Psoas muscle (tissue), 8 donors: ENCODE measurements at places on chromosomes 2 and 18. TPM values are rescaled to one million over a fixed set of nuclear protein-coding genes. Genes with fewer than 3 reads are reported as not detected.

GRCh38 chr2:207847098-207847806, 77.5 kb upstream of the FZD5 start:
- no peak overlapping the region for H3K27ac ChIP-seq
- no peaks in the 10 kb centered on the region for H3K4me1 ChIP-seq
- H3K4me3 ChIP-seq: no peak overlapping the region
- DNase-seq: no peak
- no peaks in the 10 kb centered on the region for H3K36me3 ChIP-seq

GRCh38 chr2:74037379-74037860, 52.7 kb downstream of the TET3 start:
- no peak overlapping the region for H3K4me3 ChIP-seq
- DNase-seq: no peak
- peaks cover 29% of the 10 kb centered on the region for H3K4me1 ChIP-seq
- no peaks in the 10 kb centered on the region for H3K36me3 ChIP-seq
- no peak overlapping the region for H3K27ac ChIP-seq

GRCh38 chr18:56458770-56459712, 179.4 kb downstream of the TXNL1 start:
- no peak overlapping the region for H3K4me3 ChIP-seq
- no peaks in the 10 kb centered on the region for H3K36me3 ChIP-seq
- H3K4me1 ChIP-seq: no peaks in the 10 kb centered on the region
- no peaks in the 10 kb centered on the region for H3K27me3 ChIP-seq

DNA sequence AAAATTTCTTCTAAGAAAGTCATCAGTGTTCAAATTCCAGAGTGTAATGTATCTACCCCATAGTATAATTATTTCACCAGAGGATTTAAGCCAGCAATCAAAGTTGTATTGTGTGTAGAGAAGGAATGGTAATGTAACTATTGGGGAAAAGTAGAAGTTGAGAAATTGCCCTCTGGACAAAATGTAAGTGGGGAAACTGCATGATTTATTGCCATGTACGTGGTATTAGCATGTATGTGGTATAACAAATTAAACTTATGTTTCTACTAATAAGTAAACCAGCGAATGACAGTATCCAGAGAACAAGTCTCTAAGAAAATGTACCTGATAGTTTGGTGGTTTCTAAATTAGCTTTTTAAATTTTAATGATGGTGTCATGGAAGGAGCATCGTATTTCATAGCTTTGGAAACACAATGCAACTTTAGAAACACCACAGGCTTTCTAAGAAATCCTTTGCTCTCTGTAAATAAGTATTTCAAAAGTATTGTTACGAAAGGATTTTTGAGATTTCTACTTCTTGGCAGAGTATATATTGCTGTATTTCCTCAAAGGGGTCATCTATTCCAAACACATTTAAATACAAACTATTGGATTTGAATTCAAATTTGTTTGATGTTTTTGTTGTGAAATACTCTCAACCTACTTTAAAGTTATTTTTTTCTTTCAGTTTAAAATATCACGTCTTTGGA, 1018.9 kb upstream of the ZEB2 start:
- no peak overlapping the region for H3K27ac ChIP-seq
- DNase-seq: no peak
- H3K36me3 ChIP-seq: no peaks in the 10 kb centered on the region
- H3K4me3 ChIP-seq: no peak overlapping the region

DNA sequence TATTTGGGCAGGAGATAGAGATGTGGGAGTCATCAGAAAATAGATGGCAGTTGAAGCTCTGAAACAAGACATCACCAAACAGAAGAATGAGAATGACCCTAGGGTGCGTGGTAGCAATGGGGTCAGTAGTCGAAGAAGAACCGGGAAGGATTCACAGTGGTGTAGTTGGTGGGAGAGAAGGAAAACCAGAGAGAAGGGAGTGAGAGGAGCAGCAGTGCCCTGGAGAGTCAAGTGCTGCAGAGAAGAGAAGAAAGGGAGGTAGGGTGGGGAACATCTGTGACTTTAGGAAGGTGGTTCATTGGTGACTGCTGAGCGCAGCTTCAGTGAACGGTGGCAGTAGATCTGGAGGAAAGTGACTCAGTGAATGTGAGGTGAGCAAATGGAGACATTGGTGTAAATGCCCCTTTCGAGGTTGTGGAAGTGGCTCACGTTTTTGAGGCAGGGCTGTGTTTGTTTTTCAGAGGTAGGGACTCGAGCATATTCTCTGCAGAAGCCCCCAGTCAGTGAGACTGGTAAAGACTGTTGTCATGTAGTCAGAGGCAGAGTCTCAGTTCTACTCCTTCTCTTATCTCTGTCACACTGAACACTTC, 36.4 kb downstream of the CDC42EP3 start:
- no peak overlapping the region for H3K27ac ChIP-seq
- DNase-seq: no peak
- H3K27me3 ChIP-seq: no peaks in the 10 kb centered on the region
- peaks cover 11% of the 10 kb centered on the region for H3K4me1 ChIP-seq
- H3K4me3 ChIP-seq: no peak overlapping the region
- H3K36me3 ChIP-seq: no peaks in the 10 kb centered on the region

GRCh38 chr2:205545971-205546816, 136.1 kb upstream of the NRP2 start:
- H3K4me1 ChIP-seq: no peaks in the 10 kb centered on the region
- no peak for DNase-seq
- no peaks in the 10 kb centered on the region for H3K36me3 ChIP-seq
- H3K27ac ChIP-seq: no peak overlapping the region
- no peaks in the 10 kb centered on the region for H3K27me3 ChIP-seq

DNA sequence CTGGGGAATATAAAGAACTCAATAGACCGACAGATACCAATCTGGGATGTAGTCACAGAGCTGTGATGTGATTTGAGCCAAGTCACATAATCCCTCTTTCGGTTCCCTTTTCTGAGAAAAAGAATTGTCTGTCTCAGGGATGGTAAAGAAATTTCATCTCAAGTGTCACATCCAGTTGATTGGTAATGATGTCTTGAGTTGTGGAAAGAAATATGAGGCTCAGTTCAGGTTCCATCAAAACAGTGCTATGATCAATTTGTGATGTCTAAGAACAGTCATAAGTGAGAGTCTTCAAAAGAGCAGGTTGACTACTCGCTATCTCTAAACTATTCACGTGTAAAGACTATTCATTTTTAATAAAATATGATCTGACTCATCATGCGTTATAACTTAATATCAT, 223.3 kb downstream of the METTL4 start:
- no peak for DNase-seq
- no peaks in the 10 kb centered on the region for H3K27me3 ChIP-seq
- no peak overlapping the region for H3K27ac ChIP-seq
- H3K36me3 ChIP-seq: no peaks in the 10 kb centered on the region

GRCh38 chr2:158127380-158127804, 25.7 kb downstream of the UPP2 start:
- H3K36me3 ChIP-seq: no peaks in the 10 kb centered on the region
- H3K4me1 ChIP-seq: no peaks in the 10 kb centered on the region
- H3K27ac ChIP-seq: no peak overlapping the region
- H3K4me3 ChIP-seq: no peak overlapping the region
- DNase-seq: no peak

GRCh38 chr2:239264492-239264837, 136.4 kb downstream of the HDAC4 start:
- no peaks in the 10 kb centered on the region for H3K36me3 ChIP-seq
- peak; percentile 58 for DNase-seq
- peak overlapping the region; percentile 4 for H3K4me3 ChIP-seq
- peak overlapping the region; percentile 86 for H3K27ac ChIP-seq

GRCh38 chr18:5973099-5973498, 77.8 kb upstream of the TMEM200C start:
- H3K27ac ChIP-seq: no peak overlapping the region
- no peaks in the 10 kb centered on the region for H3K27me3 ChIP-seq
- H3K4me1 ChIP-seq: no peaks in the 10 kb centered on the region

DNA sequence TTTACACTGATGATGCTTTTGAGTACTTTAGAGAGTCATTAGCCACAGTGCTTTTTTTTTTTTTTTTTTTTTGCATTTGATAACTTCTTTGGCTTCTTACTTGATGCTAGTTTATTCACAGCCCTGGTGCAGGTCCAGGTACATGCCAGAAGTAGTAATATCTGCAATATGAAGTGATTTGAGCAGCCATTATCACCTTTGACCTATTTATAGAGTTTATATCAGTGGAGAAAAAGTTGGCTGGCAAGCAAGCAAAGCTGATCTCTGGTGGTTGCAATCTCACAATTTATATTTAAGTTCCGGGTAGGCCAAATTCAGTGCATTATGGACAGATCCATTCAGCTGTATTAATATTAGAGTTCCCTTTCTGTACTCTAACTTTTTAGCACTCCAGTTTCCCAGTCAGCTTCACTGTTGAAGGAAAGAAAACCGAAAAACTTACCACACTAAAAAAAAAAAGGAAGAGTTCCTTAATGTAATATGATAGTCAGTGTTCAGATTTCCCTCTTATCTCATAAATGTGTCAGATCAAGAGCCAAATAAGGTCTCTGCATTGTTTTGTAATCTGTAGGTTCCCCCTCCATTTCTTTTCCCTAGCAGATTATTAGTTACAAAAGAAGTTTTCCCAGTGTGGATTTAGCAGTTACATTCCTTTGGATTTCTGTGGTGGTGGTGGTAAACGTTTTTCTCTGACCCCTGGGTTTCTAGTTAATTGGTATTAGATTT, 78.6 kb downstream of the HAUS1 start:
- H3K27ac ChIP-seq: peak overlapping the region; percentile 60
- no peak overlapping the region for H3K4me3 ChIP-seq
- DNase-seq: no peak
- no peaks in the 10 kb centered on the region for H3K36me3 ChIP-seq
- H3K4me1 ChIP-seq: peaks cover 43% of the 10 kb centered on the region

GRCh38 chr2:220243571-220243970, 616.1 kb downstream of the SLC4A3 start:
- no peak overlapping the region for H3K27ac ChIP-seq
- no peak for DNase-seq
- no peak overlapping the region for H3K4me3 ChIP-seq
- no peaks in the 10 kb centered on the region for H3K36me3 ChIP-seq

DNA sequence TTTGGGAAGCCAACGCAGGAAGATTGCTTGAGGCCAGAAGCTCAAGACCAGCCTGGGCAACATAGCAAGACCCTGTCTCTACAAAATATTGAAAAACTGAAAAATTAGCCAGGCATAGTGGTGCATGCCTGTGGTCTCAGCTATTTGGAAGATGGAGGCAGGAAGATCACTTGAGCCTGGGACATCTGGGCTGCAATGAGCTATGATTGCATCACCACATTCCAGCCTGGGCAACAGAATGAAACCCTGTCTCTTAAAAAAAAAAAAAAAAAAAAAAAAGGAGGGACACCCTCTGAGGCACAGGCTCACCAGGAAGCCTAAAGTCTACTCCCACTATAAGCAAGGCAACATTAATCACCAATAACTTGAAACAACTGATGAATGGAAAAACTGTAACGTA, 151.1 kb downstream of the CCDC148 start:
- no peaks in the 10 kb centered on the region for H3K4me1 ChIP-seq
- H3K27me3 ChIP-seq: no peaks in the 10 kb centered on the region
- no peaks in the 10 kb centered on the region for H3K36me3 ChIP-seq
- no peak for DNase-seq

- H3K4me3 ChIP-seq: no peak overlapping the region
- H3K27me3 ChIP-seq: no peaks in the 10 kb centered on the region
- H3K27ac ChIP-seq: no peak overlapping the region
- H3K36me3 ChIP-seq: no peaks in the 10 kb centered on the region
- no peak for DNase-seq
These were observed 23.6 kb downstream of the MCFD2 start for GRCh38 chr2:46891956-46892553.

GRCh38 chr2:12862541-12862940, 145.8 kb downstream of the TRIB2 start:
- H3K36me3 ChIP-seq: no peaks in the 10 kb centered on the region
- H3K4me3 ChIP-seq: no peak overlapping the region
- no peak for DNase-seq
- H3K27ac ChIP-seq: no peak overlapping the region
- no peaks in the 10 kb centered on the region for H3K27me3 ChIP-seq

DNA sequence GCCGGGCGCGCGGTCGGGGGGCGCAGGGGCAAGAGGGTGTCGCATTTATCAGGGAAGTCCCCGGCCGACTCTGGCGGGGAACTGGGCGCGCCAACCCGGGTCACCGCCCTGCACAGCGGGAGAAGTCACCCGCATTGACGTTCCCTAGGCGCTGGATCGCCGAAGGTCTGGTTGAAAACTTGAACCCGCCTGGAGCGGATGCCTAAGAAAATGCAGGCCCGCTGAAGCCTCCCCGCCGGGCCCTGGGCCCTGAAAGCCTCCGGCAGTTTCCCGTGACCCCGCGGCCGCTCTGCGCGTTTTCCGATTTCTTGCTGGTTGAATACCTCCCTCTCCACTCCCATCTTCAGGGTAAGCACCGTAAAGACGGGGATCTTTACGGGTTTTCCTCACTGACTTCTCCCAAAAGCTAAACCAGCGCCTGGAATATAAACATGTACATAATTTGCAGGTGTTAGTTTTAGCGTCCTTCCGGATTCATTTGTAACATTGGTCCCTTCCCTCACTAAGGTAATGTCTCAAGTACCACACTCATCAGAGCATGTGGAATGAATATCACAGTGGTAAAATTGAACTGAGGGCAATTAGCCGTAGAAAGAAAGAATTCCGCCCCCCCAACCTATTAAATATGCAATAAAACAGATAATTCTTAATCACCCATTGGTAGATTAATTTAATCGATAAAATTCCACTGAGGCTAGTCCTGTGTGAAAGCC, 675 bp upstream of the SPIRE1 start:
- H3K4me3 ChIP-seq: peak overlapping the region; percentile 93
- peak overlapping the region; percentile 96 for H3K27ac ChIP-seq
- H3K36me3 ChIP-seq: no peaks in the 10 kb centered on the region
- no peaks in the 10 kb centered on the region for H3K27me3 ChIP-seq
- peaks cover 10% of the 10 kb centered on the region for H3K4me1 ChIP-seq
- peak; percentile 37 for DNase-seq

- H3K4me3 ChIP-seq: no peak overlapping the region
- no peaks in the 10 kb centered on the region for H3K36me3 ChIP-seq
- H3K4me1 ChIP-seq: no peaks in the 10 kb centered on the region
These were observed 848.8 kb upstream of the KLHL29 start for GRCh38 chr2:22536133-22536532.

- no peaks in the 10 kb centered on the region for H3K4me1 ChIP-seq
- DNase-seq: no peak
- H3K4me3 ChIP-seq: no peak overlapping the region
These were observed 66.2 kb downstream of the HS6ST1 start for GRCh38 chr2:128252501-128252900.

The CPS1 gene
- total RNA-seq: 0.55 TPM

The M1AP gene
- total RNA-seq: not detected

The CYS1 gene
- 0.58 TPM for total RNA-seq

The FOSL2 gene
- total RNA-seq: 52.2 TPM

The OTOS gene
- total RNA-seq: not detected

The TP53I3 gene
- 3.2 TPM for total RNA-seq

The NEUROD1 gene
- total RNA-seq: not detected

The DRC1 gene
- 0.15 TPM for total RNA-seq

The SERPINB10 gene
- total RNA-seq: not detected

The CACNB4 gene
- 1.1 TPM for total RNA-seq

The CRYBA2 gene
- not detected for total RNA-seq

The APLF gene
- 2.8 TPM for total RNA-seq

The COLEC12 gene
- total RNA-seq: 4.0 TPM
